Lower leg skin (tissue), 4 donors: ENCODE measurements at places on chromosomes 6 and 20.

- DNase-seq, result no peak
Observed at GRCh38 chr20:51487565-51488268, 54.8 kb downstream of the NFATC2 start.

DNA sequence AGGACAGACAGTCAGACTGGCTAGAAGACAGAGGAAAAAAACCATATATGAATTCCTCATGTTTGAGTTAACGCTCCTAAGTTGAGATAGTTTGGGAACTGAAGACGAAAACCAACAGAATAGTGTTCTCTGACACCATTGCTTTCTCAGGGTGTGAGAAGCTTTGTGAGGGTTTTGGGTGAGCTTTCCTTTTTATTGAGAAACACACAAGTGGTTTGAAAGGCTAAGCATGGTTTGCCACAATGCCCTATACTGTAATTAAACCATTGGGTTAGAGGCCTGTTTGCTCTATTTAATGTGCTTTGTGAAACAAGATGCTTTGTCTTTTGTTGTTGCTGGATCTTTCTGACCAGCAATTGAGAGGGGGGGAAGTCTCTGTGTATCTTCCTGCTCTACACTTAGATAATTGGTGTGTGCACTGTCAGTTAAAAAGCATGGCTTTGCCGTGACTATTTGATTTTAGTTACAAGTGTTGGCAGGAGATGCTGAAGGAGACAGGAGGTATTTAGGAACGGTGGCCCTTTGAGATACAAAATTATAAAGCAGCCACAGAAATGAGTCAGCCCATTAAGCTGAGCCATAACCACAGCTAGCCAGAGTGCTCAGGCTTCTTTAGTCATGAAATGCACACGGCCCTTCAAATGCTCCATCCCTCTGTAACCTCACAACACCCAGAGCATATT lies 273.0 kb upstream of the PREP start:
- DNase-seq, result no peak

GRCh38 chr6:8075185-8075584 lies 11.0 kb upstream of the BLOC1S5 start:
- DNase-seq, result no peak

DNA sequence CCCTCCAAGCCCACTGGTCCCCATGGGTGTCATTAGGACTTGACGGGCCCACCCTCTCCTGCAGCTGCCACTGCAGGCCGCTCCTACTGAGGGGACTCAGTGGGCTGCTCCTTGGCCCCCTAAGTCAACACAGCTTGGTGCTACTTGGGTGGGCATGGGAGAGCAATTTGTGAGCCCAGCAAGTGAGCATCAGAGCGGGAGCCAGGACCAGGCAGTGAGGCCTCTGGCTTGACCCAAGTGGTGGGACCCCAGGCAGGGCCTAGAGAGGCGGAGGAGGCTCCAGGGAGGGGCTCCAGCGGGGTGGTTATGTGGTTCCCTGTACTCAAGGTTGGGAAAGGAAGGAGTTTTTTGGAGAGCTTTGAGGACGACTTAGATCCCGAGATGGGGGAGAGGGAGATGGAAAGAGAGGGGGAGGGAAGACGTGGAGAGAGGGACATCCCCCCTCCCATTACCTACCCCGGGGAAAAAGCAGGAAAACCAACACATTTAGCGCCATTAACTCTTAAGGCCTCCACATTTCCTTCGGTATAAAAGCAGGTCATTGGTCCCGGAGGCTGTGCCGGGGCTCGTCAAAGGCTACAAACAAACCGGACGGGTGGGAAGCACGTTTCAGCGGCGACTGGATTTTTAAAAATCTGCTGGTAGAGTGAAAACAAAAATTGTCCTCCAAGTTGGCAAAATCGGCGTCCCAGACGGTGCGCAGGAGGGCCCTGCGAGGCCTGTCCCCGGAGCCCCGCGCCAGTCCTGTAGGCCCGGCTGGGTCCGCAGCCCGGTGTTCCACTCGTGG lies 8.8 kb downstream of the FOXC1 start:
- no peak for DNase-seq

- no peak for DNase-seq
Observed at GRCh38 chr20:33337119-33337518, 54.1 kb downstream of the BPIFB1 start.

DNA sequence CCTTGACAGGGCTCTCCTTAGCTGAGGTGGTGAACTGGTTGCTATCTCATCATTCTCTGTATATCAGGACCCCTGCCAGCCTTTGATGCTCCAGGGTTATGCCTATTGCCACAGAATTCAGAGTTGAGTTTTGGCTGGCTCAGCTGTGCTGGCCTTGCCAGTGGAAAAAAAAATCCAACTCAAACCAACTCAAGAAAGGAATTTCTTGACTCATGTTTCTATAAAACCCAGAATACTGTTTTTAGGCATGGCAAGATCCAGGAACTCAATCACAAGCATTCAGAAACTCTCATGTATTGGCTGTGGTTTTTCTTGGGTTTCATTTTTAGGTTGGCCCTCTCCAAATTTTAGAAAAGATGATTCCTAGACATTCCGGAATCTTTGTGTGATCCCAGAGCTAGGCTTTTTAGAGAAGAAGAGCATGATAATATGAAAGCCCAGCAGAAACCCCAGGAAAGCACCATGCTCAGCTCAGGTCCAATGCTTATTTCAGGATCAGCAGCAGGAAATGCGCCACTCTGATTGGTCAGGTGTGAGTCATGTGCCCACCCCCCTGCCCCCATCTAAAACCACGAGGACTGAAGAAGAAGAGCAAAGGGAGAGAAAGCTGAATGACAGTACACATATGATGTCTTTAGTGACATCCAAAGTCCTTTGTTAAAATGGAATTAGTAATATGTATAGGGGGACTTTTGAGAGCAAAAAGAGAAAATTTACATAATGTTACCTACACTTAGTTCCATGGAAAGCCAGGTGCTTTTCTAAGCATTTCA lies 122.9 kb downstream of the RNF144B start:
- DNase-seq, result no peak

GRCh38 chr6:16766043-16766536 lies 4.8 kb upstream of the ATXN1 start:
- DNase-seq, result no peak

- DNase-seq, result no peak
Observed at GRCh38 chr6:130314271-130314670, 51.5 kb upstream of the TMEM200A start.

GRCh38 chr6:63571361-63572043 lies 778 bp upstream of the LOC128125822 start:
- peak; percentile 92 for DNase-seq

GRCh38 chr6:1231941-1232340 lies 80.0 kb upstream of the FOXQ1 start:
- DNase-seq, result no peak

DNA sequence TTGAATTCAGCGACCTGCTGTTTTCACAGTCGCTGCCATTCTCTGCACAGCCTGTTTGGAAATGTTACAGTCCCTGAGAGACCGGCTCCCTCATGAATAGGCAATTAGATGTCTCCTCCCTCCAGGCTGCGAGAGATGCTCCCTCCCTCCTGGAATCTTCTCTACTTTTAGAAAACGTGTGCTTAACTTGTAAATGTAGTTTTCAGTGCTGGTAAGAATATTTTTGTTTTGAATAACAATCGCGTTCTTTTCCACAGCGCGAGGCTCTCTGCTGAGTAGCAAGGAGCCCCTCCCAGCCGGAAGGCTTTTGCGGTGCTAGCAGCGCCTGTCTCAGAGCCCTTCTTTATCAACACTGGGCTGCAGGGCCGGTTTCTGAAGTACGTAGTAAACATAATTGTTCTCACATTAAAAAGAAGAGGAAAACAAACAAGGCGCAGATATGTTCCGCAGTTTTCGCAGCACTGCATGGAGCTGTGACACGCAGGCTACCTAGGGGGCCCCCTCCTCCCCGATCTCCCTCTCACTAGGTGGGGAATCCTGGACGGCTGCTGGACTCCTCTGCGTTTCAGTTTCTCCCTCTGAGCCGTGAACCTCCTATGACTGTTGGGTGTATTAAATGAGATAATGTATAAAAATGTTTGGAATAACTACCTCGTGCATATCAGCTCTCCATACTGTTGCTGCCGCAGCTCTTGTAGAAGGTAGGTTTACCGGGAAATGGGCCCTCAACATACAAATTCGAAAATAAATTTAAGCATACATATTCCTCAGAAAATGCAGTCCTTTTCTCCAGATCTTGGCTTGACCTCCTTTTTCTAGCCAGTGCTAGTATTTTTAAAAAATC lies 79.0 kb upstream of the SPACA1 start:
- DNase-seq, result no peak

DNA sequence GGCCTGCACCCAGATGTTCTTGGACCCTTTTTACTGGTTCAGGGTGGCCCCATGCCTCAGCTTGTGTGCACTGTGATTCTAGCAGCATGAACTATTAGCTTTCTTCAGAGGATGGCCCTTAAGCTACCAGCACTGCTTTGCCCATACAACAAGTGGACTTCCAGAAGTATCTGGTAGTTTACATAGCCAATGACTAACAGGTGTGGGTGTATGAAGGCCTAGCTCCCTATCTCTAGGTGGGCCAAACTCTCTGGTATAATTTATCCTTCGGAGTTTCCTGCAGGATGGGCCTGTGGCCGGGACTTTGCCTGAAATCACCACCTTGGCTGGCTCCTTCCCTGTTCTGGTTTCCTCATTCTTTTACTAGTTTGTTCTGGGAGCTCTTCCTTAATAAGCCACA lies 26.1 kb upstream of the JAG1 start:
- no peak for DNase-seq

DNA sequence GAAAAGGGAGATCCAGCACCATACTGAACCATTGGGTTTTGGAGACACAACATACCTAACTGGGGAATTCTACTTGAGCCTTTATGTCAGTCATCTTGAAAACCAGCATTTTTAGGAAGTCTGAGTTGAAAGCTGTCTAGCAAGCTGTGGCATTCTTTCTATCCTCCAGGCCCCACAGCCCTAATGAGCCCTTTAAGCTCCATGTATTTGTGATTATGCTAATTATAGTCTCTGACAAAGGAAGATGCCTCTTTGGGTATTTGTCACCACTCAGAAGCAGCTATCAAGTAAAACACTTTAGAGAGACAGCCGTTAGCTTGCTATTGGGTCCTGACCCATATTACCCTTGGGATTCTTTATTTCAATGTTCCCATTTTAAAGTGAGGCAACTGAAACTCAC lies 159.5 kb upstream of the MANEA start:
- no peak for DNase-seq

- DNase-seq, result no peak
Observed at GRCh38 chr6:119856136-119856535, 506.6 kb upstream of the MAN1A1 start.

DNA sequence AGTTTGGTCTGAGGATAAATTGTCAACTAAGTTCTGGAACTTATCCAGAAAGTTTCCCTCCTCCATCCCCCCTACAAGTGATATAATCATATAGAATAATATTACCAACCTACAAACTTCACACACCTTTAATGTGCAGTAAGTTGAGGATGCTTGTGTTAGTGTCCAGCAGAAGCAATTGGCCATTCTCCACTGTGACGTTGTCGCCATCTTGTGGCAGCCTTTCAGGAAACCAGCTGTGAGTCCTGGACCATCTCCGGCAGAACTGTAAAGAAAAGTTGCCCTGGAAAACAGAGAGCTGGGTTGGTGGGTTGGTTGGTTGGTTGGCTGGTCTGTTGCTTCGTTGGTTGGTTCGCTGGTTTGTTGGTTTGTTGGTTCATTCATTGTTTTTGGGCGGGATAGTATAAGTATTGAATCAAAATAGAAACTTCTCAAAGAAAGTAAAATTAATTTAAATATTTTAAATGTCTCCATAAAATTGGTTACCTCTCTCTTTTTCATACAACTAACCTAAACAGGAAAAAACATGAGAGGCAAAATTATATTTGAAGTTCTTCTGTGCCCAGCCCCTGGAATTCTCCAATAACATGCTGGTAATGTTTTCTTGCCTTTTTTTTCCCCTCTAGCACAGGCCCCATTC lies 127.5 kb downstream of the PKHD1 start:
- DNase-seq, result peak; percentile 88

DNA sequence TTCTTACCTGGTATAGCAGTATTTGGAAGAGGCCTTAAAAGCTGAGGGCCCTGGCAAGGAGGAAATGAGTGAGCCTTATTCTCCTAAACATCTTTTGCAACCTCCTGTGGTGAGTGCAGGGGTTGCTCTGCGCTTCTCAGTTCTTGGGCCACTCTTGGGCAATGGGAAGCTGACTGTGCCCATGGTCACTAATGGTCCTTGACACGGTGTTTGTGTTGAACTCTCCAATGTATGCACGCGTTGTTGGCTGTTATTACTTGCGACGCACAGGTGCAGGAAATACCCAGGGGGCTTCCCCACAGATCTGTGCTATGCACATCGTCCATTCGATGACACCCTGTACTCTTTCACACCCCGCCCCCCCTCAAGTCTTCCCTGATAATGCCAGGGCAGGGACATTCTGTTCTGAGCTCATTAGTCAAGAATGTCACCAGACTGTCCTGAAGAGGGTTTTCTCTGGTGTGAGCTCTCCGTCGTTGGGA lies 79.7 kb downstream of the EDN1 start:
- no peak for DNase-seq

DNA sequence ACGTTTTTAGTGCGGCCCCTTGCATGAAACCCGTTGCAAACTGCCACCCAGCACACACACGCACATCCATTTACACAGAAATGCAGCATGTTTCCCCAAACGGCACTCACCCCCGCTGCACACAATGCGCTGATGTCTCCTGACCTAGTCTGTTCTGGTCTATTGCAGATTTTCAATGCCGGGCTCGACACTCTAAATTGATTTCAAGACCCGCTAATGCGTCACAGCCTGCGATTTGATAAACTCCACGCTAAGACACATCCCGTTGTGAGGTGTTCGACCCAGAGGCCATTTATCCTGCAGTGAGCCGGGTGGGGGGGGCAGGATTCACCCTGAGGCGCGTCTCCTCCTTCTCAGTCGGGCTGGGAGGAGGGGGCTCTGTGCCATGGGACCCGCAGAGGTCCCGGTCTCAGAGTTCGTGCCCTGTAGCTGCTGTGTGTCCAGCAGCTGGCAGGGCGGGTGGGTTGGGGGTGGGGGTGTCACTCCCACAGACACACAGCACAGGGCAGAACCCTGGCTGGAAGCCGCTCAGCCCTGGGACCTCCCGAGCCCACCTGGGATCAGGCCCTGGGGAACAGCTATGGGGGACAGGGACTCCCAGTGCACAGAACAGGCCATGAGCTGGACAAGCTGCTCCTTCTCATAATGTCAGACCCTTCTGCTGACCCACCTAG lies 367.9 kb downstream of the PREX1 start:
- peak; percentile 15 for DNase-seq

- DNase-seq, result no peak
Observed at GRCh38 chr6:340991-341827, 48.9 kb downstream of the DUSP22 start.

DNA sequence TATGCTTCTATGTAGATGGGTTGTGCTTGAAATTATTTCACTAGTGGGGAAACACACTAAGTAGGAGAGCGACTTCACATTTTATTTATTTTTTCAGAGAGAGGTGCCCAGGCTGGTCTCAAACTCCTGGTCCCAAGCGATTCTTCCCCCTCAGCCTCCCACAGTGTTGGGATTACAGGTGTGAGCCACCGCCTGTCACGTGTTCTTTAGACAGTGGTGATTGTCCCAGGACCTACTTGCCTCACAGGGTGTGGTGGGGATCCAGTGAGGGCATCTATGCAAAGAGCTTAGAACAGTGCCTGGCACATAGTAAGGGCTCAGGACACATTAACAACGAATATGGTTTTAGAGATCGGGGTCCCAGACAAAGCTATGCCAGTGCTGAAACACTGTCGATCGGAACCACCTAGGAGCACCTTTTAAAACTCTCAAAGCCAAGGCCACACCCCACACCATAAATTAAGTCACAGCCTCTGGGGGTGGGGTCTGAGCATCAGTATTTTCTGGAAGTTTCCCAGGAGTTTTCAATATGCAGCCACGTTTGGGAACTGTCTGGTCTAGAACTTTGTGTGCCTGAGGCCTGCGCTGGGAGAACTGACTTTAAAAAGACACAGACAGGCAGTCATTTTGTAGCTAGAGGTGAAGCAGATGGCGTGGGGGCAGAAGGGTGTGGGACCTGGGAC lies 4.8 kb upstream of the BCAS4 start:
- DNase-seq, result peak; percentile 31

GRCh38 chr20:1651268-1652058 lies 6.1 kb downstream of the SIRPG start:
- DNase-seq, result no peak
